Right hindlimb (tissue), 1 donor: ENCODE measurements at places on chromosomes 12 and 14.

DNA sequence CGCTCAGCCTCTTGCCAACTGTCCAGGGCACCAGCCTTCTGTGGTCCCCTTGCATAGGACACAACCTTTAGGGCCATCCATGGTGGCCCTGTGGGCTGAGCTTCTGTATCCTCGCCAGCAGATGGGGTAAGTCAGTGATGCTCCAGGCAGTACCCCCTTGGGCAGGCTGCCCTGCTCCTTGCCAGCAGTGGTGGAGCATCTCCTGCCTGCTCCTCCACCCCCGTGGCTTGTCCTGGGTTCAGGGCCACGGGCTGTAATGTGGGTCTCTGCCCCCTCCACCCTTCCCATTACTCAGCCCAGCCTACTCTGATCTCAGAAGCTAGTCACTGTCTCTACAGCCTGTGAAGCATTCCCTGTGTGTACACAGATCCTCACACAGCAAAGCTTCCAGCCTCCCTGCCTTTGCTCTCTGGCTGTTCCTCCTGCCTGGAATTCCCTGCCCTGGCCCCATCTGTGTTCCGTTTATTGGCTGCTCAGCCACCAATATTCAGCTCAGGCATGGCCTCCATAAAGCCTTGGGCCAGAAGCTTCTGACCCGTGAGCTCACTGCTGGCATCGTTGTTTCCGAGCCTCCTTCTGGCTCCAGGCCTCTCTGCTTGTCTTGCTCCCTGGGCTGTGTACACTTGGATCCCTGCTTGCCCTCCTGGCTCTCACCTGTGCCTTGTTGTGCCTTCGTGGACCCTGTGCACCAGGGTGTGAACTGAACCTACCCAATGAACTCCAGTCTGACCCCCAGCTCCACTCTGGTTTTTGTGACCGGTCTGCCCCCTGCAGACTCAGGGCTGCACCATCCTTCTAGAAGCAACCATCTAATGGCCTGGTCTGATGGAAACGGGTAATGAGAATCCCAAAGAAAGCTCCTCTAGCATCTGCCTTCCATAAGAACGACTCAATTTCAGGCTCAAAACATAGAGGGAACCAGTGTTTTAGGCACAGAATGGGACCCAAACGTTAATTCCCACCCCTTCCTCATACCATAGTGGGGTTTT is 177.0 kb upstream of the PRMT8 start:
- DNase-seq: peak; percentile 81

GRCh38 chr14:51207621-51208020 is 32.4 kb upstream of the TMX1 start:
- DNase-seq: no peak

DNA sequence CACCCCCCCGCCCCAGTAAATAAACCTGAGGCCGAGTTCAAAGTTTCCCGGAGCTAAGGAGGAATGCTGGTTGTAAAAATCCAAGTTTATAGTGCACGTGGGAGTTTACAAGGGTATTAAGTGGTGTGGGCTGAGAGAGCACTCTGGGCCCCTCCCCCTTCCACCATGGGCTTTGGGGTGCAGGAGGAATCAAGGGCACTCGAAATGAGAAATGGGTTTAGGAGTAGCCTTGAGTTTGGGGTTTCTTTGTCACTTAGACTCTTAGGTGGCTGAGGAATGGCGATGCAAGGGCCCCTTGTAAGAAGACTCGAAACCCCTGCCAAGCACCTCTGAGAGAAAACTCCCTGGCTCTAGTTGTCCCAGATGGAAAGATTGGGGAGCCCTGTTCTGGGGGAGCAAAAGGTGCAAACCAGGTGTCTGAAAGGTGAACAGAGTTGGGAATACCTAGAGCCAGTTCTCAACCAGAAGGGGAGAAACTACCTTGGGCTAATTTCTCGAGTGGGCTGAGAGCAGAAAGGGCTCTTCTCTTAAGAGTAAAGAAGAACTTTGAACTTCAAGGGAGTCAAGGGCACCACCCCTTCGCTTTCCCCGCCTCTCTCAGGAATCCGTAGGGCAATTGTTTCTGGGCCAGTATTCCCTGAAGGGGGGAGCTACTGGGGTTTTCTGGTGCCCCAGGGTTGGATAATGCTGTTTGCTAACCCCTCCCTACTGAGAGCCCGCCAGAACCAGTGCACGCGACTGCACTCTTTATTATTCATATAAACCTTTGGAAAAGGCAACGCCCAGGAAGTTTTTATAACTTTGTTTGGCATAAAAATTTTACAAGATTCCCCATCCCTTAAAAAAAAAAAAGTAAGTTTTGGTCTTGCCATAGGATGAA is 4.0 kb upstream of the HOTAIR start:
- peak; percentile 62 for DNase-seq

DNA sequence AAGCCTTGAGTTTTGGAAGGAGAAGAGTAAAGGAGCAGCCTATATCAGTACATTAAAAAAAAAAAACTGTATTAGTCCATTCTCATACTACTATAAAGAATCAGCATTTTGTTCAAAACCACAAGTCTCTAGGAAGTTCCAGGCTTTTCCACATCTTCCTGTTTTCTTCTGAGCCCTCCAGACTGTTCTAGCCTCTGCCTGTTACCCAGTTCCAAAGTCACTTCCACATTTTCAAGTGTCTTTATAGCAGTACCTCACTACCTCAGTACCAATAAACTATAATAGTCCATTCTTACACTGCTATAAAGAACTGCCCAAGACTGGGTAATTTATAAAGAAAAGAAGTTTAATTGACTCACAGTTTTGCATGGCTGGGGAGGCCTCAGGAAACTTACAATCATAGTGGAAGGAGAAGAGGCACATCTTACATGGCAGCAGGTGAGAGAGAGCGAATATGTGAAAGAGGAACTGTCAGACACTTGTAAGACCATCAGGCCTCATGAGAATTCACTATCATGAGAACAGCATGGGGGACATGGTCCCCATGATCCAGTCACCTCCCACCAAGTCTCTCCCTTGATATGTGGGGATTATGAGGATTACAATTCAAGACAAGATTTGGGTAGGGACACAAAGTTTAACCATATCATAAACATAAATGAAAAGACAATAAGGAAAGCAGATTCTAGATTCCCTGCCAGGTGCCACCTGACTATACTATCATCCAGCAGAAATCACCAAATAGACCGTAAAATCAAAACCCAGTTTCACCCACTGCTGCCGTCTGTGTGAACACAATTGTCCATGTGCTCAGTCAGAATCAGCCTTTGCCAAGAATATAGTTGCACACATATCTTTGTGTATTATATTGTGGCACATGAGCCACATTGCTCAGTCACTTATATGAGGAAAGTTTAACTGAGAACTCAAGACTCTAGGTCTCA is 27.8 kb downstream of the TOGARAM1 start:
- DNase-seq: no peak

- DNase-seq: no peak
Observed at GRCh38 chr12:70963081-70963660, 42.6 kb upstream of the PTPRR start.

DNA sequence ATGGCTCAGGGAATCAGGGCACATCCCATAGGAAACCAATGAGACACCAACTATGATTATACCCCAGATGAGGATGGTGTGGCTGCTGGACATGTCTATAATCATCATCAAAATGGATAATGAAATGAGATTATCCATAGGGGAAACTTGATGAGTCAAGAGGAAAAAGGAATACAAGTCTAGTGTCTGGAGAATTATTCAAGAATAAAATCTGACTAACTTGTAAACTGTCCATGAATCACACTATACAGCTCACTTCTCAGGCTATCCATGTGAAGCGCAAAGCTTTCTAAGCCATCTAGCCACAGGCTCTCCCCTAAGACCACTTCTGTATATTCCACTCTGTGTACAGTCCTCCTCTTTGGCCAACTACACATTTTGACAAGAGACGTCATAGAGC is 52.5 kb downstream of the DUSP16 start:
- DNase-seq: no peak

- no peak for DNase-seq
Observed at GRCh38 chr12:104478396-104479122, 21.8 kb downstream of the CHST11 start.

DNA sequence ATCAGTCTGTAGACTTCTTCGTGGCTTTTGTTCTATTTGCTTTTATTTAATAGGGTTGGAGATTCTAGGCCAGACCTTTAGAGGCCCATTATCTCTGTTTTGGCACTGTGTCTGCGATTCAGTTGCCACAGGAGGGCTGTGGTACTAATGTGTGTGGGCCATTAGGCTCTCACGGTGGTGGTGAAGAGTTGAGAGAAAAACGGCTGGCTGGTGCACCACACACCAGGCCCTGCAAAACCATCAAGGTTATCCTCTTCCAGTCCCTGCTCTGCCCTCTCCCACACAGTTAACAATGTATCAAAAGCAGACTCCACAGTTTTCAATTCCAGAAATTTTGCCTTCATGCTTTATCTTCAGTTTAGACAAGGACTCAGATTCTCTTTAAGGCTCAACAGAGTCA is 97.7 kb downstream of the MYF5 start:
- no peak for DNase-seq

GRCh38 chr12:3556716-3557115 is 65.7 kb downstream of the PRMT8 start:
- DNase-seq: no peak

GRCh38 chr14:106808907-106809306 is 1282.5 kb downstream of the TMEM121 start:
- DNase-seq: no peak

GRCh38 chr12:89984846-89985245 is 276.2 kb upstream of the ATP2B1 start:
- DNase-seq: no peak

DNA sequence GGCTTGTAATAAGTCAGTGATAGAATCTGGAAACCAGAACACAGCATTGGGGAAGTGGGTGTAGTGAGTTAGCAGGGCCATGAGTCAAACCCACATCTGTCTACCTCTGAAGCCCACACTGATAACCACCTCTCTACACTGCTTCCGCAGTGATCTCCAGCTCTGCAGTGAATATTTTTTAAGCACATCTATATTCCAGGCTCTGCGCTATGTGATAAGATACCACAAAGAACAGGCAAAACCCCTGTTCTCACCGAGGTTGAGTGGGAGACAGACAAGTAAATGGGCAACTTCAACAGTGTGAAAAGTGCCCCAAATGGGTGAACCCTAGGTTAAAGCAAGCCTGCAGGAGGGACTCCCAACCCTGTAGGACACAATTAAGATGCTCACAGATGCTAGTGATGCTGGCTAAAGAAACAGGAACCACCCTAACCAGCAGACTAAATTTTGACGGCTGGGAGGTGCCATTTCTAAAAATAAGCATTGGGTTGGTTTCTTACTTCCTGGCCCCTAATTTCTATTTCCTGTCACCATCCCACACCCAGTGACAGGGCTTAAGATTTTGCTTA is 375.0 kb downstream of the DPF3 start:
- DNase-seq: no peak

DNA sequence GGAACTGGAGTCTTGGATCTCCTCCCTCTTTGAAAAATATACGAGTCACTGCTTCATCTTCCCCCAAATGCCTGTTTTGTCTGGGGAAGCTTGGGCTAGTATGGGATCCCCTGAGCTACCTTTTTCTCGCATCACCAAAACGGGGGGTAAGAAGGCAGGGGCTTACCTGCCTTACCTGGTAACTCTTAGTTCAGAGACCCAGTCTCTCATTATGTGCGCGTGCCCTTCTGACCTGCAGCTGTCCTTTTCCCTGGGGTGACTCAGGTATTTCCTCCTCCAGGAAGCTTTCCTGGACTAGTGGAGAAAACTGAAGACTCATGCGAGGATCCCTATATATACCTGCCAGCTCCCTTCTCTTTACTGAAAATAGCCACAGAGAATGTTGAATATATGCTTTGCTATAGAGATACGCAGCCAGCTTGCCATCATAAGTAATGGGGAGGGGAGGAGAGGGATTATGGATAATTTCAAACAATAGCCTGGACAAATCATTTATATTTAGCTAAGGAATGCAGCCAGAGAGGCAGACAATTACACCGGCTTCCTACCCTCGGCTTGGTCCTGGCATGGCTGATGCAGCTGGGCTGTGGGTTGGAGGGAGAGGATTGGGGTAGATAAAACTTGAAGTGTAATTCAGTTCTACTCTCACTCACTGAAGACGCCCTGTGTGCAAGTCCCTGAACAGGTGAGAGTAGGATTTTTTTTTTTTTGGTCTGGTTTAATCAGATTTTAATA is 1.1 kb downstream of the TSPAN9 start:
- DNase-seq: no peak
